ENCODE measurements at places on chromosomes 2 and 18. TPM values are rescaled to one million over a fixed set of nuclear protein-coding genes. Genes with fewer than 3 reads are reported as not detected.

The B3GNT7 gene
- total RNA-seq: 4.2 TPM

The UGT1A5 gene
- total RNA-seq: not detected

The ACVR1C gene
- 2.8 TPM for total RNA-seq

The ANO7 gene
- 3.8 TPM for total RNA-seq

The CRYGC gene
- not detected for total RNA-seq

The SAG gene
- total RNA-seq: not detected

The IGFBP5 gene
- total RNA-seq: 316 TPM

The ADAM23 gene
- 9.4 TPM for total RNA-seq

The PLEKHA3 gene
- total RNA-seq: 34.1 TPM

The DAPL1 gene
- not detected for total RNA-seq

The LRRC30 gene
- total RNA-seq: not detected

The GKN2 gene
- not detected for total RNA-seq

The PSMG2 gene
- total RNA-seq: 67.7 TPM

The SUPT7L gene
- 30.8 TPM for total RNA-seq

The ATF2 gene
- total RNA-seq: 71.1 TPM

The ASXL3 gene
- 13.1 TPM for total RNA-seq

The HOXD1 gene
- total RNA-seq: 1.9 TPM

The PPP1R1C gene
- 18.1 TPM for total RNA-seq

The METTL4 gene
- total RNA-seq: 12.4 TPM

The DSC1 gene
- total RNA-seq: not detected

The EVX2 gene
- not detected for total RNA-seq

Measured in sciatic nerve (tissue), 2 donors.